ENCODE measurements at places on chromosomes 11 and 22.

DNA sequence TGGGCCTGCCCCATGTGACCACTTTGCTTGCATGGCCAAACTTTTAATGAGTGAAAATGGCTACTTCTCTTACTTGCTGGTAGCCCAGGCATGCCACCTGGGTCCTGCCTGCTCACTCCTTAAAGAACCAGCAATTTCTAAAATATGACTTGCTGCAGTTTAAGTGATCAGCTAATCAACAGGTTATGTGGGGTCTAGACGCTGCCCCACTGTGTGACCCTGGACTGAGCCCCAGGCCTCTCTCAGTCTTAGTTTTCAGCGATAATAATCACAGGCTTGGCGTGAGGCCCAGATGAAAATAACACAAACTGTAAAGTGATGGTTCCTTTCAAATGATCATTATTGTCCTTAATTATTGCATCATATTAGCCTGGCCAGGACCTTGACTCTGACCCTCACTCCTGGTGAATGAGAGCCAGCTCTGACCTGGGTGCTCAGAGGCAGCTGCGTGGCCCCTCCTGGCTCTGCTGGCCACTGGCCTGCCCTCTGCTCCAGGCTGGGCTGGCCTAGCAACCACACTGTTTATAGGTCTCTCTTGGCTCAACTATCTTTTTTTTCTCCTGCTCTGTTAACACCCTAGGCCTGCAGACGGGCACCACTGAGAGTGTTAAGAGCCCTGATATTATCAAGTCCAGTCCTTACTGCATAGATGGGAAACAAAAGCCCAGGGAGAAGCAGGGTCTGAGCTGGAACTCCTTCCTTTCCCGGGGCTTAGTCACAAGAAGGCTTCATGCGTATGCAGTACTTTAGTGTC, 89.7 kb downstream of the RRM1 start:
- no peak for DNase-seq

DNA sequence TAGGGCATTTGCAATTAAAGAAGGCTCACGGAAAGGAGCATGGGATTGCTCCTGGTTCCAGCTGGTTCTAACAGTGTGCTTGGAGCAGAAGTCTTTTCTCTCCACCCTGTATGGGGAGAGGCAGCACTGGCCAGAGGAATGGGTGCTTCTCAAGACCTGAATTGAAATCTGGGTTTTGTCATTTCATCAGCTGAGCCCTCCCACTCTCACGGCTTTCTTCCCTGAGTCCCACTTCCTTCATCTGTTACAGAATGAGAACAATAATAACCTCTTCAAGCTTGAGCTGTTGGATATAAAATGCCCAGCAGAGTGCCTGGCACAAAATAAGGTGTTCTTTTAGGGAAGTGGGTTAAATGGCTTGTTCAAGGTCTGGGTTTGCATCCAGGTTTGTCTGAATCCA, 17.2 kb downstream of the CNTF start:
- no peak for DNase-seq

GRCh38 chr11:57556041-57556440, 11.4 kb downstream of the UBE2L6 start:
- no peak for DNase-seq

GRCh38 chr11:130206141-130206540, 46.6 kb downstream of the ST14 start:
- no peak for DNase-seq

DNA sequence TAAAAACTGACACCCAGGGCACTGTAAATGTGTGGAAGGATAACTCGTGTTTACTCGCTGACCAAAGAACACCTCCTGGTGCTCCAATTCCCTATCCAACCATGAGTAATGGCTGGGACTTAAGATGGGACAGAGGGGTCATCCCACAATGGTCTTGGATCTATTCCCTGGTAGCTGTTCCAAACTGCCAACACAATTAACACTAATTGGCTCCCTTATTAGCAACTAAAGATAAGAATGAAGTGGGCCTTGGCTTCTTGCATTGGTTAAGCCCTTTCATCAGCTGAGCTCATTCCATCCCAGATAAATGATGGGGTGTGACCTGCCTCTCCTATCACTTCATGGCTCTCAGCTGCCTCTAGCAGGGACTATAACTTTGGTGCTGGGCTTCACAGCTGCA, 1.5 kb upstream of the SIK3 start:
- no peak for DNase-seq

DNA sequence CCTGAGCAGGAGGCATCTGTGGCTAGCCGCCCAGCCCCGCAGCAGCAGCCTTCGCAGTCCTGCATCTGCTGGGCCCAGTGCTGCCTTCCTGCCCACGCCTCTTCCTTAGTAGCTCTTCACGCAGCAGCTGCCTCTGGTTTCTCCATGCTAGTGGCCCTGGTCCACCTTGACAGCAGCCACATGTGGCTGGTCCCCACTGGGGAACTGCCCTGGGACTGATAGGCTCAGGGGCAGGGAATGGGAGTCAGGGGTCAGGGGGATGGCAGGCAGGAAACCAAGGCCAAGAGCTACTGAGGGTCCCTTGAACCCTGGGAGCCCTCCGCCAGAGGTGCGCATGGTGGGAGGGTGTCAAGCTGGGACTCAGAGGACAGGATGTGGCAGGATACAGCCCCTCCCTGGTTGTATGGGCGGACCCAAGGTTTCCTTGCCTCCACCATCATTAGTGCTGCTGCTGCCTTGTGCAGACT, 99.4 kb upstream of the PITPNB start:
- no peak for DNase-seq

- DNase-seq: no peak
Observed at GRCh38 chr11:33320016-33320813, 63.0 kb downstream of the HIPK3 start.

DNA sequence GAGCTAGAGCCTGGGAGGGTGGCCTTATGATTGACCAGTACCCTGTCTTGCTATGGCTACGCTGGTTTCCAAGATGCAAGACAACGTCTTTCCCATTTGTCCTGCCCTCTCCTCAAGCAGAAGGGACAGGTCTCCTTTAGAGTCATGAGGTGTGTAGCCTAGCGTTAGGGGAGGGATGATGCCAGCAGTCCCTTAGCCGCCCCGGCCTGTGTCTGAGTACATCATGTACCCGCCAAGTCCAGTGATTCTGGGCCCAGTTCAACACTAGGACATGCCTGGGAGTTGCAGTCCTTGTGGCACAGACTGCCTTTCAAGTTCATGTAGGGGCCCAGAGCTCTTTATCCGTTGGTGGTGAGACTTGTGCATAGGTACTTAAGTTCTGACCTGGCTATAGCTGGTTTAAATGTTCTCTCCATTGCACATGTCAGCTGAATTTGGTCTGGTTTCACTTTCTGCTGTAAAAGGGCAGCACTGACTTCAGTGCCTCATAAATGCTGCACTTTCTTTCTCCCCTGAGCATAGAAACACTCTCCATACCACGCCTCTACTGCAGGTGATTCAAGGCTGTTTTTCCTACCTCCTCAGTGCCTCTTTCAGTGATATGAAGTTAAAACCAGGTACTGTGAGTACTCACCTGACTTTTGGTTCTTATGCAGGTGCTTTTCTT, 151.1 kb downstream of the METTL15 start:
- DNase-seq: no peak

DNA sequence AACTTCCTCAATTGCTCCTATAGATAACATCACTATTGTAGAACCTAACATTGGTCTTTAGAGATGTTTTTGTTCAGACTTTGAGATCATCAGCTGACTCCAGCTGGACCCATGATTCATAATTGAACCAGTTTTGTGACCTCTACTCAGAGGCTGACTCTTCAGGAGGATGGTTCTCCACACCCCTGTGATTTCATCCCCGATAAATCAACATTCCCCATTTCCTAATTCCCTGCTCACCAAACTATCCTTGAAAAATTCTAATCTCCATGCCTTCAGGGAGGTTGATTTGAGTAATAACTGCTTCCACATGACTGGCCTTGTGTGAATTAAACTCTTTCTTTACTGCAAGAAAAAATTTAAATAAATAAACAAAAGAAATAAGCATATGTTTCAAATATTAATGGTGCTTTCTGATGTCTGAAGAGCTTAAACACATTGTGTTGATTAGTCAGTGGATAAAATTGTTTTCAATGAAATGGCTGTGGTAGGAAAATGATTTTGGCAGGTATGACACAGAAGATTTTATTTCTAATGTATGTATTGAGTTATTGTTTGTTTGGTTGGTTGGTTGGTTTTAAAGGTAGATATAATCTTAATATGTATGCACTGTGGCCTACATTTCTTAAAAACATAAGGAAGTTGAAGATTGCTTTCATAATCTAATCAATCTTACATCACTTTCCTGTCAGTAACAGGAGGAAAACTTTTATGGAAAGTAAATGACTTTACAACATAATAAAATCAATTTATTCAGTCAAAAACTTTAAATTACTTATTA, 427.9 kb upstream of the CCDC179 start:
- DNase-seq: peak; percentile 98

- no peak for DNase-seq
Observed at GRCh38 chr11:13861411-13861810, 101.1 kb upstream of the SPON1 start.

DNA sequence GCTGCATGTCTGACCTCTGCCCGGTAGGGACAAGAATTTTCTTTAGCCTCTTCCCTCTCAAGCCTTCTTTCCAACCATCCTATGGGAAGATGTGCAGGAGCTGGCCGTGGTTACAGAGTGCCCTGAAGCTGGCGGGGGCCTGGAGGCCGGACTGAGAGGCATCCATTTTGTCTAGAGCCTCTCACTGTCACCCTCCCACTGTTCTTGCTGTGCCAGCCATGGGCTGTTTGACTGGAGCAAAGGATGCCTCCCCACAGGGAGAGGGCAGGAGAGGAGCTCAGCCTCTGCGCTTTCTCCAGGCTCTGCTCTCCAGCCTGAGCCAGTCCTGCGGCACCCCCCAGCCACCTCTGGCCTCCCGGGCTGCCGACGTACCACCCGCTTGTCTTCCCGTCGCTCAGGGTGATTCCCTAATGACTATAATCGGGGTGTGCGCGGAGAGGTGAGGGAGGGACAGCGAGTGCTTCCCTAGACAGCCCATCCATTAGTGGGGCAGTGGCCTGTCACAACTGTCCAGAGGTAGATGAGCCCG, 123.8 kb downstream of the NECTIN1 start:
- DNase-seq: no peak

GRCh38 chr11:126857860-126858808, 142.4 kb downstream of the KIRREL3 start:
- DNase-seq: peak; percentile 49

- peak; percentile 96 for DNase-seq
Observed at GRCh38 chr11:102761646-102762238, 18.7 kb downstream of the MMP10 start.

GRCh38 chr11:64007629-64008282, 21.5 kb downstream of the OTUB1 start:
- DNase-seq: peak; percentile 33

GRCh38 chr11:119764108-119764868, 35.3 kb upstream of the NECTIN1 start:
- peak; percentile 50 for DNase-seq

GRCh38 chr11:33284818-33285217, 27.6 kb downstream of the HIPK3 start:
- DNase-seq: no peak

DNA sequence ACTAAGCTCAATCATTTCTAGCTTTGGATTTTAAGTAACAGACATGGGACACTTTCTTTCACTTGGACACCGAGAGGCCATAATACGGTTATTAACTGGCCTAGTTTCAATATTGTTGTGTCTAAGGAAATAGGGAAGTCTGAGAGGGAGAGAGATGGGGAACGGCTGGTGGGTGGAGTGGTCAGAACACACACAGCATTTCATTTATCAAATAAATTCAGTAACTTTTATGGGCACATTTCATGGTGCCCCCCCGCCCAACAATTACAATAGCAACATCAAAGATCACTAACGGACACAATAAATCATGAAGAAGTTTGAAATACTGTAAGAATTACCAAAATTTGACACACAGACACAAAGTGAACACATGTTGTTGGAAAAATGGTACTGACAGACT, 10.7 kb downstream of the PRPF19 start:
- no peak for DNase-seq

DNA sequence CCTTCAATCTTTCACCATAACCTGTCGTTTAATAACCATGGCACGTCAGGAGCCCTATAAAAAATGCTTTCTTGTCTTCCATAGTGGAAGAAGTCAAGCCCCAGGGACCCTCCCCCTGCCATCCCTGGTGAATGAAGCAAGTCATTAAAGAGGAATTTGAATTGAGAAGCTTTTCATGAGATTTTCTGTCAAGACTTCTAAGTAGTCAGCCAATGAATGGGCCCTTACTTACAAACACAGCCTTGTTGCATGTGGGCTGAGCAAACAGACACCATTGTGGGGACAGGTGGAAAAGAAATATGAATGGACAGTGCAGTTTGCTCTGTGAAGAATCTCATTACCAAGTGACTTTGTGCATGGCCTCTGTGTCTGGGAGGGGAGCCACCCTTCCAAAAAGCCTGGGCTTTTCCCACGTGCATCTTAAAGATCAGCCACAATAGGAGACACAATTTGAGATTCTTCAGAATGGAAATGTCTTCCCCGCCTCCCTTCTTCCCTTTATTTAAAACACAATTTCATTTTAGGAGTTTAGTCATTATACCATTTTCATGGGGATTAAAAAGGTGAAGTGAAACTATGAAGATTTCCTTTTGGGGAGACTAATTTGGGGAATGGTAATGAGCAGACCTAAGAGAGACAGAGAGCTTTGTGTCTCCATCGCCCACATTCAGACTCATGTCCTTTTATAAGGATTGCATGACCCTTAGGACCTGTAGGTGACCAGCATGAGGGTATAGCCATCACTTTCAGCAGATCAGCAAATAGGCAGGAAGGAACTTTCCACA, 152.0 kb downstream of the LRRC4C start:
- DNase-seq: no peak

DNA sequence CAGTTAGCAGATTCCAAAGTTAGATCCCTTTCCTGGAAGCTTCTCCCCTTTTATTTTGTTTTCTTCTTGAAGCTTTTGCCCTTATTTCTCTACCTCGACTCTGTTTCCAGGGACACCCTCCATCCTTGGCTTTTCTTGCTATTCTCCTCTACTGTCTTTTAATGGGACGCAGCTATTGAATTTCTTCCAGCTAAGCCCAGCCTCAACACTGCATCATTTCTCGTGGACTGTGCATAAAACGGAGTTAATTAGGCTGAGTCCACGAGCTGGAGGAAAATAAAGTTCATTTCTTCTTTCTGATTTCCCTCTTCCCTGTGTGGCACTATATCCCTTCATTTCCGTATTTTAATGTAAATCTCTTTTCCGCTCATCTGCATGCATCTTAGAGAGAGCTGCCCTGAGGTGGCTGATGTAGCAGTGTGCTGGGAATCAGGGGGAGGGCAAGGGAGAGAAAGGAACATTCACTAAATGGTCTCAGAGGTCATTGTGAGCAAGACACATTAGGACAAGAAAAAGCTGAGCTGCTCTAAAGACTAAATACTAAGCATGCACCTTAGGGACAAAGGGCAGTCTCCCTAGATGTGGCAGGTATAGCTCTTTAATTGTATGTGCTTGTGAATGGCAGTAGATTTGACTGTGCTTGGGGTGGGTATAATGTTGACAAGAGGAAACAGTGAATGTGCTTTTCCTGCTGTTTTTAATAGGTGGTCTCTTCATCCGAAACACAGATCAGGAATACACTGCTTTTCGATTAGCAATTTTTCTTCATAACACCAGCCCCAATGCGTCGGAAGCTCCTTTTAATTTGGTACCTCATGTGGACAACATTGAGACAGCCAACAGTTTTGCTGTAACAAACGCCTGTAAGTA, 1.9 kb downstream of the GRIA4 start:
- no peak for DNase-seq

- no peak for DNase-seq
Observed at GRCh38 chr11:115695677-115696364, 191.6 kb upstream of the CADM1 start.

- peak; percentile 91 for DNase-seq
Observed at GRCh38 chr11:43358801-43359421, at the start of gene TTC17. Gene TTC17 (plus strand): TSS chr11:43358920. CDS start chr11:43358955, 35 bp downstream.
